ENCODE measurements at places on chromosomes 1 and 21.

DNA sequence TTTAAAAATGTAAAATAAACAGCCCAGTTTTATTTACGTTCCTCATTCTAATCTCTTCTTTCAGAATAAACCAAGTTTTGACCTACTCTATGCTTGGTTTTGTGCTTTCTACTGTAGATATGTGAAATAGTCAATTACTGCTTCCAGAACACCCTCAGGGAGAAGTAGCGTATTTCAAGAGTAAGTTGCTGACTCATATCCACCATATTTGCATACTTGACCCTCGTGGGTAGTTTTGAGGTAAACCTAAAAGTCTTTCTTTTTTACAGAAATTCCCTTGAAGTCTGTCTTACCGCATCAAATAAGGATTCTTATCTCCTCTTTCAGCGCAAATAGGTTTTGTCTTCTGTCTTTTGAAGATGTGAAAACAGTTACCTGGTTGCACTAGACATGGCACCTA is 1.4 kb upstream of the OR2L3 start:
- DNase-seq, result no peak

GRCh38 chr1:172395576-172395975 is 24.9 kb upstream of the C1orf105 start:
- DNase-seq, result no peak

DNA sequence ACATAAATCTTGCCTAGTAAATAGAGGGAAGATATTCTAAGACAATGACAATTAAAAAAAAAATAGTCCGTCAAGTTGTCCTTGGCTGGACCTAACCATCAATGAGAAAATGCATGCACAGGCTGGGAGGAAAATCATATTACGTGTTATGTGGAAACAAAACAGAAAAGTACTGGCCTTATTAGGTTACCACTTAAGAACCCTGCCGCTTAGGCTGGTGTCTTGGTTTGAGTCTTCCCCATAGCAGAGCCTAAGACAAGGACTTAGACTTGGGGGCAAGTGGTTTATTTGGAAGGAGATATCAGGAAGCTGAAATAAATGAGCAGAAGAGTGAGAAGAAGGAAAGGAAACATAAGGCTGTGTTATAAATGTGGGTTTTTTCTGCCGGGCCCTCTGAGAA is 186.4 kb downstream of the MRPL39 start:
- no peak for DNase-seq

DNA sequence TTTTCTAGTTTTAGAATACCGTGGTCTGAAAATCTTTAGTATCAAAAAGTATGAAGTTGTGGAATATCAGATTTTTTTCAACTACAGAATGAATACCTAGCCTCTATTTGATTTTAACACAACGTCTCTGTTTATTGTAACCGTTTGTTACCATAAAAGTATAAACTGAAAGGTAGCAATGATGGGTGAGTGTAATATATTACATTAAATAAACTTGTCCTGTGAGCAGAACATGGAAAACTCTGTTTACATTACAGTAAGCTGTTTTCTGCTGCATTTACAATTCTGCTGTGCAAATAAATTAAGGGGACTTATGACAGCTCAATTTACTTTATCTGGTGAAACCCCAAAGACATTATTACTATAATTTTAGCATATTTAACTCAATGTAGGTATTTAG is 62.5 kb downstream of the CHRM3 start:
- DNase-seq, result no peak

- DNase-seq, result peak; percentile 90
These were observed 64.7 kb downstream of the SNRPE start for GRCh38 chr1:203926025-203926540.

DNA sequence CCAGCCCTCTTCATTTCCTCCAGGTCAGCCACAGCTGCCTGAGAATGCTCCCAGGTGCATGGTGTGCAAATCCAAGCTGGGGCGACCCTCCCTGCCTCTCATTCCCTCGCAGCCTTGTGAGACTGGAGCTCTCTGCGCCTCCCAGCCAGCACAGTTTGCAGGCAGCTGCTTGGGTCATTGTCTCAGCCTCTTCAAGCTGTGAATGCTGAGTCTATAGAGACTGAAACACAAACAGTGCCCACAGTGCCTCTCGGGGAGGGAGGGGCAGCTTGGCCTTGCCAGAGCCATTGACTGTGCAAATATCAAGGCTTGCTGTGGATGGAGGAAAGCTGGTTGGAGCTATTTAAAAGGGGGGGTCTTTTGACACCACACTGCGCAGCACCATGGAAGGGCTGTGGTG is 10.6 kb downstream of the PLXNA2 start:
- DNase-seq, result no peak

DNA sequence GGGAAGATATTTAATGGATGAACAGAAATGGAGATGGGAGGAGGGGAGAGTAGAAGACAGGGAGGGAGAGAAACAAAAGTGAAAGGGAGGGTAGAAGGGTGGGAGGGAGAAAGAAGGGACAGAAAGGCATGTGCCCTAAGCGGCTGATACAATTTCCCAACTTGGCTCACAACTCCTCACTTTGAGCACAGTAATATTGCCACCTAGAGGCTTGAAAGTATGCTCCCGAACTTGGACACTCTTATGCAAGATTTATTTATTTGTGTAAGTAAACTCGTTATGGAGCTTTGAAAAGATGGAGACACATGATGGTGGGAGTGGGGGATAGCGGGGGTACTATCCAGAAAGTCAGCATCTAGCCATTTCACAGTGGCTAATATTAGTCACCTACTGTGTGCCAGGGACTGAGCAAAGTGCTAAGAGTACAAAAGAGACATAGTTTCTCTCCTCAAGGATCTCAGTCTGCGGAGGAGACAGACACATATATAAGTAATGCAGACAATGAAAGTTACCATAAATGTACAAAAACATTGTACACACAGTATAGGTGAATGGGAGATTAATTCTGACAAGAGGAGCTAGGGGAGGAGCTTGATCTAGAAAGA is 189.7 kb downstream of the SEC16B start:
- DNase-seq, result peak; percentile 76

DNA sequence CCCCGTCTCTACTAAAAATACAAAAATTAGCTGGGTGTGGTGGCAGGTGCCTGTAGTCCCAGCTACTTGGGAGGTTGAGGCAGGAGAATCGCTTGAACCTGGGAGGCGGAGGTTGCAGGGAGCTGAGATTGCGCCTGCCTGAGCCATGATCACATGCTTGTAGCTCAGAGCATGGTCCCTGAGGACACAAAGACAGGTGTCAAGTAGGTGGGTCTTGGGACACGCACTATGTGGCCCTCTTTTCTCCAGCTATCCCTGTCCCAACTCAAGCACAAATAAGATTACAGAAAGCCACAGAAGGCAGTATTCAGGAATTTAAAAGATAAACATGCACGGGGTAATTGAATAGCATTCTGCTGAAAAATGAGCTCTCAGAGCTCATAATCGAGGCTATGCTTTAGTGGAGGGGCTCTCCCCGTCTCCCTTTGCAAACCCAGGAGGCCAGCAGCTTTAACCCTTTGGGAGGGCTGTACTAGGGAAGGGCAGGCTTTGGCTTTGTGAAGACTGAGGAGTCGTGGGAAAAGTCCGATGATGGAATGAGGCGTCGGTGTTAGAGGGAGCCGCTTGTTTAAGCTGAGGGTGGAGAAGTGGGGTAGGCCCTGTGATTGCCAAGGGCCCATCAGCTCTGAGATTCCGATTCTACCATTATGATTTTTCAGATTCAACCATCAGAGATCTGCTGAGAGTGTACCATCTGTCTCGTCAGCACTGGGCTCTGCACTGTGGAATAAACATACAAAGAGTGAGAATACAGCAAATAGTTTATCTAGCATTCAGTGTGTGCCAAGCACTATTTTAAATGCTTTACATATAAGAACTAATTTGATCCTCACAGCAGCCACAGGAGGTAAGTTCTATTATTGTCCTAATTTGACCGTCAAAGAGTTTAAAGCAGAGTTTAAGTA is 59.7 kb upstream of the CD34 start:
- no peak for DNase-seq

- DNase-seq, result no peak
These were observed 50.8 kb downstream of the GPR137B start for GRCh38 chr1:236193184-236193583.

- DNase-seq, result no peak
These were observed 338.2 kb downstream of the ASTN1 start for GRCh38 chr1:176826265-176826664.

DNA sequence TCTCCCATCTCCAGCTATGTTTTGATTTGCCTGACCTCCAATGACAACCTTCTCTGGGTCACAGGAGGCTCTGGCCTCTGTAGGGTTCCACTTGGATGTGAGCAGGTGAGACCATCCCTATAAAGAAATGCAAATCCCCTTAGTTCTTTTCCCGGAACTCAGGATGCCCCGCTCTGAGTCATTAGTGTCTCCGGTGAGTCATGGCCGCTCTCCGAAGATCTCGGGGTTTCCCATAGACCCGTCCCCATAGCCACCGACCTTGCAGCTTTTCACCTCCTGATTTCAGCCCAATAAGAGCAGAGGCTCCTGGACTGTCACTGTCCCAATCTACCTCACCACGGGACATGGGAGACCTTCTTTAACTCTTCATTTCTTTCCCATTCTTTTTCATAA is 98.2 kb downstream of the PGBD5 start:
- DNase-seq, result no peak

DNA sequence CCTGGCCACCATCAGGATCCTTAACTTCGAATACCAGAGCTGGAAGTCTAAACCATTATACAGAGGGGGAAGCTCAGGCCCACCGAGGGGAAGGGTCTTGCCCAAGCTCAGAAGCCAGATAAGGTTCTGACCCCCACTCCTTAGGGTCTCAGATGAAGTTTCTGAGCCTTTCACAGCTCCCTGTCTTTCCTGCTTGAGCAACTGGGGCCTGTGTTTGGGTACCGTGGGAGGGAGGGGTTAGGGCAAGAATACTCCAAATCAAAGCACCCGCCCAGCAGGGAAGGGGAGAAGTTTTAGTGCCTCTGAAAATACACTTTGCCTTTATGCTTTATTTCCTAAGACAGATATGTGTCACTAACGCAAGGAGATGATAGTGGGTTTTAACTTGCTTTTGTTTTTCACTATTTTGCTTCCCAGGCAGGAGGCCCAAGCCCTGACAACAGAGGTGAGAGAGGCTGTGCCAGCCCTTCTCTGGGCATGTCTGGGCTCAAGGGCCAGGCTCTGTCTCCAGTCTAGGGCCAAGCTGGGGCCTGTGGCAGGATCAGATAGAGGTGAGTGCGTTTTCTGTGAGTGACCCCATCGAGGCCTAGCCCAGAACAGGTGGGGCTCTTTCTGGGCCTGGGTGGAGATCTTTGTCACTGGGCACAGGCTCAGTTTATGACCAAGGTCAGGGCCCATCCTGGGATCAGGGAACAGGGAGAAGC is 20.5 kb upstream of the TENT5B start:
- DNase-seq, result no peak

- no peak for DNase-seq
These were observed 458.3 kb upstream of the USP24 start for GRCh38 chr1:55673416-55673815.

DNA sequence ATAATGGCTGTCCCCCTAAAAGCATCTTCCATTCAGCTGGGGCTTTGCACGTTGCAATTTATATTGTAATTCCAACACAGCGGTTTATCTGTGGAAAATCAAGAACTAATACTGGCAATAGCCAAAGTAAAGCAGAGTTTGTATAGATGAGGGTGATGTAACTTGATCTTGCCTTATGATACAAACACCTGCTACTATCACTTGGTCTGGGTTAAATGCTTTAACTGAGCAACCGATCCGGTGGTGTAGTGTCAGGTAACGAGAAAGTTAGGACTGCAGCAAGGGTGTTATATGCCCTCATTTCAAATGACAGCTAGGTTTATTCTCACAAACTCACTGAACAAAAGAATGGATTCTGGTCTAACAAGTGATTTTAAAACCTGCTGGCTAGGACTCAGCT is 47.3 kb upstream of the PLPPR4 start:
- no peak for DNase-seq

DNA sequence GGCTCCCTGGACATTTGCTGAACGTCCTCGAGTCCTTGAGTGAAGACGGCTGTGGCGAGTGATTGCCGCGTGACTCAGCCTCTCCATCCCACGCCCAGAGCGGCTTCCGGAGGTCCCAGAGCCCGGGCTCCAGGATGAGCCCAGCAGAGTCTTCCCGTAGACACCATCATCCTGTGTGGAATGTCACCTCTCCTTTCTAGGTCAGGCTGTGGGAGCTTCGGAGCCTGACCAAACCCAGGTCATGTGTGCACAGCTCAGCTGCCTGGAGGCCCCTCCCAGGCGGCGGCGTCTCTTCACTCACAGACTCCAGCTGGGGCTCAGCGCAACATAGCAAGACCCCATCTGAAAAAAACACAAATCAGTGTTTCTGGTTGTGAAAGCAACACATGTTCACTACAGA is 38.2 kb downstream of the PRKCZ start:
- DNase-seq, result peak; percentile 77

DNA sequence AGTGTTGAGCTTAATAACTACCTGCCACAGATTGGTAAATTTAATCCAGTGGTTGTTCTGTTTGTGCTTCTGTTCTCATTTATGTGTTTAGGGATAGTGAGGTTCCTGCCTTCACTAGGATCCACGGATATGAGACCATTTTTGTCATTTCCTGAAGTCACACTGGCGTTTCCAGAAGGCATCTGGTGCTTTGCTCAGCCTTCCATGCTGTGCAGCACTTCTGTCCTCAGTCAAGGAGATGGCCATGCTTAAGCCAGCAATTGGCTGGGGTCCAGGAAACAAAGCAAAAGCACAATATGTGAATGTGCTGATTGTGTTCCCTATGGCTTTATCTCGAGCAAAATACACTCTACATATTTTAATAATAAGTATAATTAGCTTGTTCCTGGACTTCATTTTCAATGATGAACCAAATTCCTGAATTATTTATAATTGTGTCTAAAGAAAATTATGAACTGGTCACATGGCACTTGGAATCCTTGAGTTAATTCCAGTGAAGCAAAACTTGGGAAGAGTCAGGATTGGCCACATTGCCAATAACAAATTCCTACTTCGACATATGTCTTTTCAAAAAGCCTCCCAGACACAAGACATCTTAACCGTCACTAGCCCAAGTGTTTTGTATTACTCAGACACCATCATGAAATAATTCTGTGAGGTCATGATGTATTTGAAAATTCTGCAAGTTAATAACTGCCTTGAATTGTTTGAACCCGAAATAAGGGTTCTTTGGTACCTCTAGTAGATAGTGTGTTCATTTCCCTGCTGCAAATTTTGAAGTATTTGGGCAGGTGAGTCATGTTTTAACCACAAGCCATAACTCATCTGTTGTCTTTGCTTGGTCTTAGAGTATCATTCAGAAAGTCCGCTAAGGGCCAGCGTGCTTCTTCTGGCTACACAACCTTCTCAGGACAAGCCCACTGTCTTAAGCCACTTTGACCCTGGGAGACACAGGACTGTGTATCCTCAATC is 412.4 kb downstream of the DISC1 start:
- peak; percentile 24 for DNase-seq
